Smooth muscle cell of the umbilical artery (primary cell): ENCODE measurements at places on chromosomes 16 and 17. TPM values are rescaled to one million over a fixed set of nuclear protein-coding genes. Genes with fewer than 3 reads are reported as not detected.

Gene ZG16
- total RNA-seq: not detected in 2 replicates

Gene KRT20
- not detected in 2 replicates for total RNA-seq

Gene KRTAP1-5
- 0.23 and 0.30 TPM in 2 replicates for total RNA-seq

Gene NECAB2
- 0.37 TPM in 1 of 2 replicates, not detected in the other for total RNA-seq

Gene SLC13A2
- not detected in 2 replicates for total RNA-seq

Gene PMFBP1
- 0.46 TPM in 1 of 2 replicates, not detected in the other for total RNA-seq

Gene SSTR5
- not detected in 2 replicates for total RNA-seq

Gene TNS4
- not detected in 2 replicates for total RNA-seq

Gene CES3
- total RNA-seq: 0.65 and 0.89 TPM in 2 replicates

Gene VAT1L
- total RNA-seq: 43.1 and 43.9 TPM in 2 replicates

Gene RAB11FIP3
- total RNA-seq: 18.7 and 32.6 TPM in 2 replicates

Gene MYLK3
- under 0.01 and 0.32 TPM in 2 replicates for total RNA-seq

Gene MMP15
- 10.1 and 14.8 TPM in 2 replicates for total RNA-seq

Gene MFAP4
- 4.6 and 41.3 TPM in 2 replicates for total RNA-seq

Gene ALDOC
- 139 and 187 TPM in 2 replicates for total RNA-seq

Gene PYY
- 0.09 TPM in 1 of 2 replicates, not detected in the other for total RNA-seq

Gene CCL17
- not detected in 2 replicates for total RNA-seq

Gene ARL5C
- total RNA-seq: not detected in 2 replicates

Gene USP31
- 6.5 and 13.5 TPM in 2 replicates for total RNA-seq

Gene CSH1
- not detected in 2 replicates for total RNA-seq

Gene SP2
- 0.89 and 1.4 TPM in 2 replicates for total RNA-seq

Gene SLC43A2
- total RNA-seq: 5.0 and 6.2 TPM in 2 replicates

Gene BEAN1
- 0.09 TPM in 1 of 2 replicates, not detected in the other for total RNA-seq

Gene ABCC6
- 0.18 and 0.59 TPM in 2 replicates for total RNA-seq

Gene KRT17
- total RNA-seq: 2.7 and 2.8 TPM in 2 replicates

Gene SLC16A11
- 0.30 TPM in 1 of 2 replicates, not detected in the other for total RNA-seq

Gene RRAD
- total RNA-seq: 21.1 and 37.4 TPM in 2 replicates

Gene KRT36
- not detected in 2 replicates for total RNA-seq

Gene OR3A2
- not detected in 2 replicates for total RNA-seq

Gene MYH8
- total RNA-seq: under 0.01 and 0.09 TPM in 2 replicates

Gene CFAP97D1
- under 0.01 TPM in 1 of 2 replicates, not detected in the other for total RNA-seq
